AG04450 (cell line): ENCODE measurements at places on chromosomes 12 and 14.

DNA sequence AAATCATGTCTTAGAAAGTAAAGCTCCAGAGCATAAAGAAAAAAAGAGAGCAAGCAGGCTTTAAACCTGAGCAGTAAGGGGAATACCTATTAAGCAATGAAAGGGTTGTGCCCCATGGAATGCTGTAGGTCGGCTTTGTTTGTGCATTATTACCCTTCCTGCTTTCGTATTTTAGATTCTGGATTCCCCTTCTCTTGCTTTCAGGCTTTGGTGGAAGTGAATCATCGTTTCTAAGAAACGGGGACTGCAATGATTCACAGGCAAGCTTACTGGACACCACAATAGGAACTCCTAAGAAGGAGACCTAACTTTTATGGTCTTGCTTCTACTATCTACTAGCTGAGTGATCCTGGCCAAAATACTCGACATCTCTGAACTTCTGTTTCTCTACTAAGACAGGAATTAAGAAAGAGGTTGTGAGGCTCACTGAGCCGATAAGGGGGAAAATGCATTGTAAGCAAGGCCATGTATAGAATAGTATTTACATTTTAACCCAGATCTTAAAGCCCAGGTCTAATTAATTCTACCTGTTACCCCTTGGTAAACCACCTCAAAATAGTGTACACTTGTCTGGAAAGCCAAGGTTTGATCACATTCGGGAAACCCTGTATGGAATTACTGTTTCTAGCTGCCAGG, 1.2 kb upstream of the BMAL2 start:
- peak; percentile 81 for DNase-seq

DNA sequence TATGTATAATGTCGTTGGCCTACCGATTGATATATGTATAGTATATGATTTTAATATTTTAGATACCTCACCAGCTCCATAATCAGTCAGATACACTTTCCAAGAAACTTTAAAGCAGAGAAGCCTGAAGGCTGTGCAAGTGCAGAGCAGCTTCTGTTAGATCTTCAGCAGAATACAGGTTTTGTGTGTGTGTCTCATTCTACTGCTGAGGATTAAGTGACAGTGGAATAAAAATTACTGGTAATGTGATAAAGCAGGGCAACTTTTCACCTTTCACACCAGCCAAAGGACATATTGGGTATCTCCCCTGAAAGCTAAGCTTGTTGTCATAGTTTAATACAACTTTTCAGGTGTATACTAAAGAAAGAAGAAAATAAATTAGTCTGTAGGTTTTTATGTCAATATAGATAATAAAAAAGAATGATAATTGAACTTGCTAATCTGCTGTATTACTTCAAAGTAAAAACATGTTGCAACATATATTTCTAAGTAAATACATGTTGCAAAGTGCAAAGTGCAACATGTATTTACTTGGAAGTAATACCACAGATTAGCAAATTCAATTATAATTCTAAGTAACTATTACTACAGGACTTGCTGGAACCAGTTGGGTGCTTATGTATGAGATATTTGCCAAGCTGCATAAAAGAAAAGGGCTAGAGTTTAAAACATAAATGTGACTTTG, 128.3 kb downstream of the SLC16A7 start:
- no peak for DNase-seq

DNA sequence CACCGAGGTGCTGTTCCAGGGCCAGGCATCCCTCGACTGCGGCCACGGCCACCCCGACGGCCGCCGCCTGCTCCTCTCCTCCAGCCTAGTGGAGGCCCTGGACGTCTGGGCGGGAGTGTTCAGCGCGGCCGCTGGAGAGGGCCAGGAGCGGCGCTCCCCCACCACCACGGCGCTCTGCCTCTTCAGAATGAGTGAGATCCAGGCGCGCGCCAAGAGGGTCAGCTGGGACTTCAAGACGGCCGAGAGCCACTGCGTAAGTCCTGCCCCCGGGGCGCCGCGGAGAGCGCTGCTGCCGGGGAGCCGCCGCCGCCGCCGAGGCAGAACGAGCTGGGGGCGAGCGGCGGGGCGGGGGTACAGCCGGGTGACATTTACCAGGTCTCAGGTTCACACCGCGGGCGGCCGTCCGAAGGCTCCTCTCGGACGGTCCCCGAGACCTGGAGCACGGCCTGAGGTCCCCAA, 1.4 kb downstream of the PLXNC1 start:
- DNase-seq = no peak

DNA sequence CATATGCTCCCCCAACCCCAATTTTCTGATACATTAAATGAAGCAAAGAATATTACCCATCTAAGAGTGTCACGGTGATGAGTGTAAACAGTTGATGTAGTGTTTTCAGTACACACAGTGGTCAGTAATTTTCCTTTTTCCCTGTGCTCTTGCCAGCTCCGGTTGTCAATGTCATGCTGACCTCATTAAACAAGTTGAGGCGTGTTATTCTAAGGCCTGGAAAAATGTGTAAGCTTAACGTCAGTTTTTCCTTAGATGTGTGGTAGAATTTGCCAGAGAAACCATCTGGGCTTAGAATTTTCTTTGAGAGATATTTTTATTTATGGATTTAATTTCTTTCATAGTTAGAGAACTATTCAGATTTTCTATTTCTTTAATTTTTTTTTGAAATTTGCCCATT, 11.7 kb upstream of the SERPINA6 start:
- DNase-seq = no peak

- DNase-seq = peak; percentile 38
These were observed 18.7 kb downstream of the ZBTB39 start for GRCh38 chr12:56987551-56988053.

GRCh38 chr12:102423462-102423861, 56.9 kb downstream of the IGF1 start:
- peak; percentile 15 for DNase-seq

DNA sequence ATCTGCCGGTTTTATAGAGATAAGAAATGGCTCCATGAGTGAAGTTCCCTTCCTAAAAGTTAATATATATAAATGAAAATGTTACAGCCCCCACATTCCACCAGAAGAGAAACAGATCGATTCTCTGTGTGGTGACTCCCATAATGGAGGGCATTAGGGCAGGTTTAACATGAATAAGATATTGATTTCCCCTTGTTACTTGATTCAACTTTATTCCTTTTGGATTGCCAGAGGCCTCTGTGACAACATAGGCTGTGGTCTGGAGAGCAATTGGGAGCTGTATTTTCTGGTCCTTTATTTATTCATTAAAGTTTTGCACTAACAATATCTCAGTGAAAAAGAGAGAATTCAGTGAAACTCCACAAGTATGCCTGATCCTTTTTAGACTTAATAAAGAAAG, 125.2 kb upstream of the CCDC196 start:
- DNase-seq = no peak

GRCh38 chr12:78271546-78271945, 440.9 kb downstream of the NAV3 start:
- no peak for DNase-seq

DNA sequence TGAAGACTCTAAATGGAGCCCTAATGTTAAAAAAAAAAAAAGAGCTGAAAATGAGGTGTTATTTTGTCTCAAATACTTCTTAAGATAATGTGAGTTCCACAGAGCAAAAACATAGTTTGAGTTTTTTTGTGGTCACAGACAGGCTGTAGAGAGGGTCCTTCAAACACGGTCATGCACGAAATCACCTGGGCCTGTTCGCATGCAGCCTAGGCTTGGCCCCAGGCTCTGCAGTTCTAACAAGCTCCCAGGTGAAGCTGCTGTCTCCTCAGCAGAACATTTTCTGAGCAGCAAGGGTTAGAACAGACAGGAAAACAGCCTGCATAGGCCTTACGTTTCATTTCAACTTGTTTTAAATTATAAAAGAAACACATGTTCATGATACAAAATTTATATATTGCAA, 65.4 kb upstream of the TBPL2 start:
- DNase-seq = no peak

- no peak for DNase-seq
These were observed 88.9 kb upstream of the BTG1 start for GRCh38 chr12:92234533-92234932.

DNA sequence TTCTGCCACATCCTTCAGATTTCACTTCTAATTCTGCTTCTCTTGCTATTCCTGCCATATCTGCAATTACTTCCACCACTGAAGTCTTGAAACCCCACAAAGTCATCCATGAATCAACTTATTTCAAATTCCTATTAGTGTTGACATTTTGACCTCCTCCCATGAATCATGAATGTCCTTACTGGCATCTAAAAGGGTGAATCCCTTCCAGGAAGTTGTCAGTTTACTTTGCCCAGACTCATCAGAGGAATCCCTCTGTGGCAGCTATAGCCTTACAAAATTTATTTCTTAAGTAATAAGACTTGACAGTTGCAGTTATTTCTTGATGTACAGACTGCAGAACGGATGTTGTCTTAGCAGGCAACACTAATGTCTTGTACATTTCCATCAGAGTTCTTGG, 162.9 kb downstream of the PCNX1 start:
- DNase-seq = no peak

DNA sequence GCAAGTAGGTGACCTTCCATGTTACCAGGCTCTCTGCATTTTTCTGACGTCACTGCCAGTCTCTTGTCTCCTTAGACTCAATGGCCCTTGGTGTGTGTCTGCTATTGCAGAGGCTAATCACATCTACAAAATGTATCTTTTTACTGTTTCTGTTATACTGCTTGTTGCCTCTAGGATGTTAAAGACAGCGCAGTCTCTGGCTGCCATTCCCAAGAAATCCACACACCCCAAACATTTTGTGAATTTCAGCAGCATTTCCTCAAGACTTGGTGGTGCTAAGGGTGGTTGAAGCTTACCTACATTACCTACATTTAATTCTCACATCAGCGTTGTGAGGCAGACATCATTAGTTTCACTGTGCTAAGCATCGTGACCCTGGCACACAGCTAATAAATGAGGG, 87.2 kb downstream of the C12orf75 start:
- DNase-seq = no peak

GRCh38 chr12:105574056-105574715, 243.7 kb downstream of the C12orf75 start:
- no peak for DNase-seq

DNA sequence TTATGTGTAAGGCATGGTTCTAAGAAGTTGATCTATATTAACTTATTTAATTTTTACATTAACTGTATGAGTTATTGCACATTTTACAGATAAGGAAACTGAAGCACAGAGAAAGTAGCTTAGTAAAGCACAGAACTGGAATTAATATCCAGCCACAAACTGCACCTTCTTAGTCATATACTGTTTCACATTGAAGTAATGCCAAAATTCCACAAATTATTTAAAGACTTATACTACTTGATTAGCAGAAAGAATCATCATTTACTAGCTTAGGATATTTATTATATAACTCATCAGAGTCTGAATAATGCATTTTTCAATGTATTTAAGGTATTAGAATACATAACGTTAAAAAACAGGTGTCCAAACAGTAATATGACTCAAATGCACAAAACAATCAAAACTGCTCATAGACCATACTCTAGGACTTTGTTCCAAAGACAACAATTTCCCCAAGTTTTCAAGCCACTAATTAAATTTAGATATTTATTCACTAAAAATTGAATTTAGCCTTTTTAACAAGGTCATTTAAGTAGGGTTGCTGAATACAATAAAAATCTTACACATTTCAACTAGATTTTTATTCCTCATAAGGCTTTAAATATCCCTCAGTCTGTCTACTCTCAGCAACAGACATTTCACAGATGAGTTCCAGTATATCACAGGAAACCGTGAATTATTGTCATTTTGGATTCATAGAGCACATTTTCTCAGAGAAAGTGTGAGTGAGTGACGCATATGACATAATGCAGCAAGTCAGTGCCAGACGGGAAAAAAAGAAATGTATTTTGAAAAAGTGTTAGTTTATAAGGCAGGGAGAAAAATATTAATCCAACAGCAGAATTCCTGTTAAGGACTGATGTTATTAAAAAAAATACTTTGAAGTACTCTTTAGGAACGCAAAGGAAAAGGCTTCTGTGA, 782.5 kb downstream of the TMTC2 start:
- DNase-seq = no peak

DNA sequence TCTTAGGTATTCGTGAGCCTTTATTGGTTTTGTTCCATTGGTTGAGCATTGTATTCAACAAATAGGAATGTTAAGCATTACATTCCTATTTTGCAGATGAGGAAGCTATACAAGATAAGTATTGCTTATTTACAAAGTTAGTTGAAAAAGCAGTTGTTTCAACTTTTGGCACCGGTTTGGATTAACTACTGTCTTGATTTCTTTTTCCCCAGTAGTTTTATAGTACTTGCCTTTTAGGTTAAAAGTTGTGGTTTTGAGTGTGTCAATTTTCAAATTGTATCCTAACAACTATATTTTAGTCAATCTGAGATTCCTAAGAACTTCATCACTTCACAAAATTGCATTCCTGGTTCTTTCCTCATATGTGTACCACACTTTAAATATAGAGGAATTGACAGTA, 23.8 kb upstream of the MBIP start:
- DNase-seq = no peak

DNA sequence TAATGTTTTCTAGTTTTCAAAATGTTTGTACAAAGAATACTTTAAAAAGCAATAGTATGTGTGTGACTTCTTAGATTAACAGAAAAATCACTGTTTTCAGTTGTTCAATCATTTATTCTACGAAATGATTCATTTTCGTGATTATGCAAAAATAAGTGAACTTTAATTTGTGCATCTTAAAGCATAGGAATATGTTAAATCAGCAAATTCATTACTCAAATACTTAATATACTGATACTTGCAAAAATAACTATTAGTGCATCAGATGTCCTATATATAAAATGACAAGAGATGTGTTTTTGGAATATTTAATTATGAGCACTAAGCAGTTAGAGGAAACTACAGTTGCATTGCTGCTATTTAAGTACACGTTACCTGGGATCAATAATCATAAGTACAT, 11.0 kb downstream of the SOX5 start:
- no peak for DNase-seq

GRCh38 chr14:100726550-100727085, at the start of gene DLK1:
DLK1 (plus strand) TSS chr14:100726892; CDS start chr14:100727069, 177 bp downstream.
- DNase-seq = no peak

- DNase-seq = no peak
These were observed 9.3 kb upstream of the NID2 start for GRCh38 chr14:52078095-52078531.

- no peak for DNase-seq
These were observed 25.9 kb upstream of the WNK1 start for GRCh38 chr12:726281-727140.

GRCh38 chr12:12379831-12380730, 23.2 kb downstream of the BORCS5 start:
- DNase-seq = no peak

GRCh38 chr12:49086116-49086515, 8.5 kb downstream of the DHH start:
- peak; percentile 57 for DNase-seq

DNA sequence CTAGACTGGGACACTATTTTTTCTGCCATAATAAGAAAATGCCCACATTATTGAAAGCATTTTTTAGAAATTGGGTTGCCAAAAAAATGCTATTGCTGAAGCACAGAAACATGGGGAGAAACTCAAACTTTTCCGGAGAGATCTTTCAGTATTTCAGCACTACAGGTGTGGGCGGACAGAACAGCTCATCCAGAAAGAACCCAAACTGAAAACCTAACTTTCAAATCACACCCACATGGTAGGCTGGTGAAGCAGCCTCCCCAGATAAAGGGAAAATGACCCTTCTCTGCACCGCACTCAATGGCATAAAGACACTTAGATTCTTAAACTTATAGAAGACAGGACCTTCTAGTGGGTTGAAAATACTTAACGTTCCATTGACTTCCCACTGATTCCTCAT, 62.3 kb upstream of the TMPO start:
- DNase-seq = no peak
